ENCODE measurements at places on chromosomes 12 and 14.
A peak's percentile ranks its signal among the peaks of the same experiment; 100 is the strongest.

DNA sequence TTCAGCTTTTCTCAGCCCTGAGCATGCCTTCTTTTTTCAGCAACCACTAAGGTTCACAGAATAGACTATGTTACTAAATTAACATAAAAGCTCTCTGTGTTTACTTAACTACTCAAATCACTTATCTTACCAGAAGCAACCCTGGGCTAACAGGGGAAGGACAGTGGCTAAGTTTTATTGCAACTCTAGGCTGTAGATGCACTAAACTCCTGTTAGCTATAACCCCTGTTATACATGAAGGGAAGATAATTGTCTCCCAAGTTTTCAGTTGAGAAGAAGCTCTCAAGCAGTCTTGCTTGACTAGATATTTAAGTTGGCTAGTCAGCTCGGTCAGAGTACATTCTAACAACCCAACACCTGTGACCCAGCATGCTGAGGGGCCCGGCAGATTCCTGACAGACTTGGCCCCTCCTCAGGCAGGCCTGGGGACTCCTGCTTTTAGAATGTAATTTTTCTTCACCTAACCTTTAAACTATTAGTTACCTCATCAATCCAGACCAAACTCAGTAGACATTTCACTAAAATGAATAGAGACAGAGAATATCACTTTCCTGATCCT lies 464.5 kb downstream of the EGLN3 start:
- DNase-seq: no peak

- DNase-seq: peak; percentile 69
These were observed 12.7 kb downstream of the SPTLC2 start for GRCh38 chr14:77603654-77604255.

GRCh38 chr14:85565862-85566296 lies 35.9 kb downstream of the FLRT2 start:
- DNase-seq: peak; percentile 75

DNA sequence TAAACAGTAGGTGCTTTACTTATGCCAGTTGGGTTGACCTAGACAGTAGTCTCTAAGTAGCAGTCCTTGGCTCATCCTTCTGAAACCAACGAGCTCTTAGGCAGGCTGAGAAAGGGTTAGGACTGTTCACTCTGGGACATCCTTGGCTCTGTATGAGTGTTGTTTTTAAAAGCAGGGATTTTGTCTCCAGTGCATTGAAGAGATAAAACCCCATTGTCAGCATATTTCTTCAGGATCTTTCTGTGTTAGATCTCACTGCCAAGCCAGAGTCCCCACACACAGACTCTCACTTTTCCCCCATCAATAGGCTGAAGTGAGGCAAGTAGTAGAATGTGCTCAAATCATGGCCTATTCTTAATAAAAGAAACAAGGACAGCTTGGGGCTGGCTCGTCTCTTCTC lies 123.4 kb upstream of the HIF1A start:
- DNase-seq: no peak

- no peak for DNase-seq
These were observed 10.7 kb downstream of the NKX2-1 start for GRCh38 chr14:36509069-36509917.
